ENCODE measurements at places on chromosomes 6 and 20.

GRCh38 chr20:24584538-24585356 is 115.3 kb downstream of the SYNDIG1 start:
- DNase-seq, result no peak

- no peak for DNase-seq
Observed at GRCh38 chr6:41439524-41440418, 104.4 kb downstream of the NCR2 start.

GRCh38 chr6:41457303-41457670 is 88.9 kb upstream of the FOXP4 start:
- DNase-seq, result no peak

GRCh38 chr6:125044066-125044465 is 81.8 kb downstream of the RNF217 start:
- no peak for DNase-seq

GRCh38 chr6:80480421-80481157 is 374.1 kb downstream of the BCKDHB start:
- DNase-seq, result no peak

- DNase-seq, result no peak
Observed at GRCh38 chr6:116405138-116405537, 34.4 kb downstream of the DSE start.

- no peak for DNase-seq
Observed at GRCh38 chr6:33824461-33825154, 20.8 kb upstream of the MLN start.

GRCh38 chr20:63911176-63911575 is 16.2 kb downstream of the DNAJC5 start:
- peak; percentile 31 for DNase-seq

- DNase-seq, result no peak
Observed at GRCh38 chr20:57250607-57251343, 15.7 kb downstream of the BMP7 start.

GRCh38 chr20:4929686-4930397 is 71.5 kb downstream of the SLC23A2 start:
- DNase-seq, result no peak

DNA sequence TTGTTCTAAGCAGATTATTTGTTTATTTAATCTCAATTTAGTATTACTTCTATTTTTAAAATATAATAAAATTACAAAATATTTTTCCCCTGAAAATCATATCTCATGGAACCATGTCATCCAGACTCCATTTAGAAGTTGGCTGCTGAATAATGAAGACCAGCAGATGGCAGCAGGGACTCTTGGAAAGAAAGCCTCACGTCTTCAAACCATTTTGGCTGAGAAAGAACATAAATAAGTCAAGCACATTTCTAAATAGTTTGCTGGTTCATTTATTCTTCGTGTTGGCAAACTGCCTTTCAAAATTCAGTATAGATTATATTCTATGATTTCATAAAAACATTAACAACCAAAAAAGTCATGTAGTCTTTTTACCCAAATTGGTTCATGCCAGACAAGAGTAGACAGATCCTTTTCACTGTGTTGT is 71.7 kb downstream of the RCAN2 start:
- peak; percentile 46 for DNase-seq

- DNase-seq, result no peak
Observed at GRCh38 chr6:7742223-7742785, 16.4 kb downstream of the BMP6 start.

GRCh38 chr6:36083446-36083845 is 46.9 kb upstream of the MAPK13 start:
- DNase-seq, result no peak

GRCh38 chr6:40948570-40948969 is 90.5 kb downstream of the UNC5CL start:
- DNase-seq, result no peak

- DNase-seq, result no peak
Observed at GRCh38 chr20:25188218-25188617, 7.3 kb upstream of the ENTPD6 start.

All from hypothalamus (tissue), 51 donors.